AG10803 (cell line): ENCODE measurements at places on chromosomes 5 and 9.

DNA sequence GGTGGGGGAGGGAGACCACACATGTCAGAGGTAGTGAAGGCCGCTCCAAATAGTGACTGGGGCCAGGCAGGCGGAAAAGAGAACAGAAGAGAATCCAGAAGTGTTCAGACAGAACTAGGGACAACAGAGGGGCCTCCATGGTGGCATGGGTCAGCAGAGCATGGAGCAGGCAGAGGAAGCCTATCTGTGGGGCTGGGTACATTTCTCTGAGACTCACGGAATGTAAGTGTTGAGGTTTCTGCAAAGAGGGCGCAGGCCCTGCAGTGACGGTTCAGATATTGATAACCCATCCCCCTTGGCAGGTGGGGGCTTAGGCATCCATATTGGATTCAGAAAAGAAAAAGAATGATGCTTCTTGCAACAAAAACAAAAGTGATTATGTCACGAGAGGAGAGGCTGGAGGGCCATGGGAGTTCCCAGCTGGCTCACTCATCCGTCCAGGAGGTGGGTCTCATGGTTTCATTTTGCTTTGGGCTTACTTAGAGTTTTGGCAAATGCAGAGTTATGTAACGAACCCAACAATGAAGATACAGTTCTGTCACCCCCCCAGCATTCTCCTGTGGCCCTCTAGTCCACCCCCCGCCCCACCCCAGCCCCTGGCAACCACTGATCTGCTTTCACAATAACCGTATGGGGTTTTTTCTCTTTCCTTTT lies 5.4 kb upstream of the RMND5B start:
- DNase-seq, result no peak

- DNase-seq, result no peak
Measured at GRCh38 chr9:127731938-127732337, 3.2 kb downstream of the TOR2A start.

GRCh38 chr5:102834438-102834964 lies 79.4 kb downstream of the PAM start:
- DNase-seq, result no peak

DNA sequence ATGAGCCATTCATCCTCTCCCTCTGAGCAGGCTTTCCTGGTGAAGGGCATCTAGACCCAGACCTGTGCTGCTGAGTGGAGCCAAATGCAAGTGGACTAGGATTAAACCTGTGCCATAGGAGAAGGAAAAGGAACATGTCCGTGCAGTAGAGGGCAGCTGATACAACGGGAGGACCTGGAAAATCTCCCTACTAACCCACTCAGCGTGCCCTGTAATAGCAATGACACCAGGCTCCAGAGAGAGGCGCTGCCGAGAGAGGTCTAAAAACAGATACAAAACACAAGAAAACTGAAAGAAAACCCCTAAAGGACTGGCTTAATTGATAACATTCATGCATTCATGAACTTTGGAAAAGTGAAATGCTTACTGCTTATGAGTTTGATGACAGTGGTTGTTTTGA lies 60.8 kb downstream of the PFDN1 start:
- no peak for DNase-seq

GRCh38 chr9:114782586-114782985 lies 23.3 kb downstream of the TNFSF15 start:
- no peak for DNase-seq
